NCI-H2081 (cell line): ENCODE measurements at places on chromosomes 5 and 9.

DNA sequence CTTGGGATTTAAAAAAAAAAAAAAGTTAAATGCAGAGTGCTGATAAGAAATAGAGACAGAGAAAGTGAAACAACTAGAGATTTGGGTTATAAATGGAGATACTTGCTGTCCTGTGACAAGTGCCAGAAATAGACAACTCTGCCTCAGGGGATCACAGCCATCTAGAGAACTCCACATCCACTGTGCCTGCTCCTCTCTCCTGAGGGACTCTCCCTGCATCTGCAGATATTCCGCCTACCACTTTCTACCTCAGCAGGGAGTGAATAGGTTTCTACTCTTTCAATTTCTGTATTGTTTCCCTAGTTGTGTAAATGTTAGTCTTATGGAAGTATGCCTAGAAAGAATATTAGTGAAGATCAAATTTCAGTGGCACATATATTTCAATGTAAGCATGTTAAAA, 307.2 kb downstream of the HTR1A start:
- peak; percentile 31 for DNase-seq

GRCh38 chr5:39302472-39302871, 61.8 kb downstream of the C9 start:
- DNase-seq, result no peak

DNA sequence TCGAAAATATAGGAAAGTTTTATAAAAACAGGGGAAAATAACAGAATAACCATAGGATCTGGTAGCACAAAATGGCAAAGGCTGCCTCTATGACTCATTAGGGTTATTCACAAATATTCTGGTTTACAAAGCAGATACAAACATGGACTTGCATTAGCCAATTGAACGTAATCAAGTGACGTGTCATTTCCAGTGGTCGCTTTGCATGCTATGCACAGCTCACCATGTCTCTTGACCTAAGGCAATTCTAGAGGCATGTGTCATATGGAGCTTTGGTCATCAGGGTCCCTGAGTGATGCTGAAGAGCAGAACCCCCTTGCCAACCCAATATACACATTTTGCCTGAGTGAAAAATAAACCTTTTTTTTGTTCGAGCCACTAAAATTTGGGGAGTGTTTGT, 158.8 kb downstream of the TMEM161B start:
- DNase-seq, result no peak

- DNase-seq, result no peak
Measured at GRCh38 chr9:801399-802071, 40.0 kb upstream of the DMRT1 start.

- DNase-seq, result no peak
Measured at GRCh38 chr9:106478727-106479126, 384.2 kb upstream of the ZNF462 start.

- DNase-seq, result peak; percentile 86
Measured at GRCh38 chr9:13278368-13279246, 885 bp downstream of the MPDZ start.

- DNase-seq, result no peak
Measured at GRCh38 chr5:170375283-170375682, 13.9 kb downstream of the KCNMB1 start.

DNA sequence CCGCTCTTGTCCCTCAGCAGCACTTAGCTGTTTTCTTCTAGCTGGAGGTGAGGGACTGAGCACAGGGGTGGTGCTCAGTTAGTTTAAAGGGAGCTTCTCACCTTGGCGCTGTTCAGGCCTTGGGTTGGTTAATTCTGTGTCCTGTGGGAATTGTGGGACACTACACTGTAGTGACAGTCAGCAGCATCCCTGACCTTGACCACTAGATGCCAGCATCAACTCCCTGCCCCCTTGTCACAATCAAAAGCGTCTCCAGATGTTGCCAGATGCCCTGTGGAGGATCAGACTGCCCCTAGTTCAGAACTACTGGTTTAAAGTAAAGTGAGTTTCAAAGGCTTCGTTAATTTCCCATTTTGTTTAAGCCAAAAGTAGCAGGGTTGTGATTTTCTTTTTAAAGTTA, 65.5 kb upstream of the DMRT3 start:
- no peak for DNase-seq

GRCh38 chr5:10489810-10490426, 48.2 kb downstream of the ROPN1L start:
- no peak for DNase-seq

GRCh38 chr5:20466512-20466911, 478.5 kb upstream of the CDH18 start:
- DNase-seq, result no peak

GRCh38 chr5:53552561-53552960, 7.9 kb upstream of the NDUFS4 start:
- no peak for DNase-seq

DNA sequence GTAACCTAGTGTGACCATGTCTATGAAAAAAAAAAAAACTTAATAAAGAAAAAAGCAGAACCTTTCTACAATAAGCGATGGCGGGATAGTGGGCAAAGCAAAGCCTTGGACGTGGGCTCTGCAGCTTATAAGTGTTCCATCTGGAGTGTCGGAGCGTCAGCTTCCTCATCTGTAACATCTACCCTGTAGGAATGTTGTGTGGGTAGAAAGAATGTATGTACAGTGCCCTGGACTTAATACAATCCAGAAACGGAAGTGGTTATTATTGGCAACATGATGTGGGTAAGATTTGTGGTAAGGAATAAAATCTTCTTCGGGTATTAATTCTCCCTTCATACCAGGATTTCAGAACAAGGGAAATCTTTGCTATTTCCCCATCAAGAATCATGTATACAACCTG, 66.5 kb downstream of the SEMA5A start:
- no peak for DNase-seq

GRCh38 chr9:32776201-32776600, 7.1 kb upstream of the TMEM215 start:
- DNase-seq, result no peak

GRCh38 chr5:122951658-122952057, 84.9 kb downstream of the PPIC start:
- DNase-seq, result no peak

- DNase-seq, result no peak
Measured at GRCh38 chr9:16575986-16576245, 294.6 kb downstream of the BNC2 start.

- DNase-seq, result no peak
Measured at GRCh38 chr9:969310-970150, 6.9 kb upstream of the DMRT3 start.

DNA sequence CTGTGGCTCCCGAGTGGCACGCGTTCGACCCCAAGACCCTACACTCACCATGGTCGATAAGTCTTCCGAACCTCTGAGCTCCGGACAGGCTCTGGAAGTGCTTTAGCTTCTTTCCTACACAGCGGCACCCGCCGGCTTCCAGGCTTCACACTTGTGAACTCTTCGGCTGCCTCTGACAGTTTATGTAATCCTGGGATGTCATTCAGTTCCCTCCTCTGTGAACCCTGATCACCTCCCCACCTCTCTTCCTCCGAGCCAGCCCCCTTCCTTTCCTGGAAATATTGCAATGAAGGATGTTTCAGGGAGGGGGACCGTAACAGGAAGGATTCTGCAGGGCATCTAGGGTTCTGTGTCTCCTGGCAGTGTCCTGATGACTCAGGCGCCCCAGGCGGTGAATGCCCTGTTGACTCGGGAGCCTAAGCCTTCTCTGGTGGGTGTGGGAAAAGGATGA, at the start of gene CD14:
TSS of gene CD14 (minus strand) at position 155 of the 451 bp plus-strand sequence. CDS start at position 51, 104 bp downstream.
- DNase-seq, result no peak

DNA sequence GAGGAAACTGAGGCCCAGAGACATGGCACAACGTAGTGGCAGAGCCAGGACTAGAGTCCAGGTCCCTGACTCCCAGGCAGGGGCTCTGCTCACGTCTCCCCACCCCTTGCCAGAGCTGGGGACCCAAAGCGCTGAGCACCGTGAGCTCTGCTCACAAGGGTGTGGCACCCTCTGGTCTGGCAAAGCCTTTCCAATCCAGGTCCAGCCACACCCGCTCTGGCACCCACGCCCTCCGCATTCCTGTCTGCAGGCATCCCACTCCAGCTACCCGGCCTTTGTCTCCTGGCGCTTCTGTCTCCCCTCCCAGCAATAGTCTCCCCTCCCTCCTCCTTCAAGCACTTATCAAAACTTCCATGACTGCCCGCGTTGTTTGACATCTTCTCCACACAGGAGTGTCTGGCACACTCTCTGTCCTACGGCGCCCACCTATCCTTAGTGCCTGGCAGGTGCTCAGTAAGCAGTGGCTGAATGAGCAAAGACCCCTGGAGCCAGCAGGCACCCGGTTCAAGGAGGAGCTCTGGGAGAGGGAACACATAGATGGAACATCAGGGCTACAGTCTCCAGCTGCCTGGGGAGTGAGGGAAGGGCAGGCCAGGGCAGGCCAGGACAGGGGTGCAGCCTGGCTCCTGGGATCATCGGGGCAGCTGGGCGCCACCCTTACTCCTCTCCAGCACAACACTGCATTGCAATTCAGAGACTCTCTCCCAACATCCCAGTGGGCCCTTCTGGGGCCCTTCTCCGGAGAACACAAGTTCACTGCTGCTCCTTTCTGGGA, 12.0 kb downstream of the HIGD2A start:
- no peak for DNase-seq

- no peak for DNase-seq
Measured at GRCh38 chr5:169097374-169098326, 203.3 kb downstream of the SLIT3 start.

DNA sequence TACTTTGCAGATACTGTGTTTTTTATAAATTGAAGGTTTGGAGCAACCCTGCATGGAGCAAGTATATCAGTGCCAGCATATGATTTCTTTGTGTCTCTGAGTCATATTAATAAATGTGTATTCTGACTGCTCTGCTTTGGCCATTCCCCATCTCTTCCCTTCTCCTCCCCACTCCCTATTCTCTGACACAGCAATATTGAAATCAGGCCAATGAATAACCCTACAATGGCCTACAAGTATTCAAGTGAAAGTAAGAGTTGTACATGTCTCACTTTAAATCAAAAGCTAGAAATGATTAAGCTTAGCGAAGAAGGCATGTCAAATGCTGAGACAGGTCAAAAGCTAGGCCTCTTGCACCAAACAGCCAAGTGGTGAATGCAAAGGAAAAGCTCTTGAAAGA, 82.2 kb upstream of the TLX3 start:
- DNase-seq, result no peak

DNA sequence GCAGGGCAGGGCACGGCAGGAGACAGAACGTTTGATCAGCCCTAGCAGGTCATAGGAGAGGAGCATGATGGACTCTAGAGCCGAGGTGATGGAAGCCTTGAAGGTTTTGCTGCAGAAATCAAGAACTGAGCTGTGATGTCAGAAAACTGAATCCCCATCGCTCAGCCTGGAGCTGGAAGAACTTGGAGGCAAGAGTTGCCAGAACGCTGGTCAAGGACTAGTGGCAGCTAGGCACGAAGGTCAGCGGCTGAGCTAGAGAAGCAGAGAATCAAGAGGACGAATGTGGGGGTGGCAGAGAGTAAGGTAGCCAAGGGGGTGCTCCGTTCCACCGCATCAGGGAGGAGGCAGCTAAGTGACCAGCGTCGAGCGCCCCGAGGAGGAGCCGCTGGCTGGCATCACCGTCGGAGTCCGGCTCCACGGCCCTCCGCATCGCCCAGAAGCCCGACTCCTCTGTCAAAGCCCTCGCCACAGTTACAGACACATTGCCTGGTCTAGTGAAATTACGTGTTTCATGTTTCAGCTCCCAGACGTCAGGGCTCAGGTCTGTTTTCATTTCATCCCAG, 1.2 kb upstream of the GALNT10 start:
- DNase-seq, result peak; percentile 33

- no peak for DNase-seq
Measured at GRCh38 chr5:4873652-4874051, 266.5 kb upstream of the ADAMTS16 start.

DNA sequence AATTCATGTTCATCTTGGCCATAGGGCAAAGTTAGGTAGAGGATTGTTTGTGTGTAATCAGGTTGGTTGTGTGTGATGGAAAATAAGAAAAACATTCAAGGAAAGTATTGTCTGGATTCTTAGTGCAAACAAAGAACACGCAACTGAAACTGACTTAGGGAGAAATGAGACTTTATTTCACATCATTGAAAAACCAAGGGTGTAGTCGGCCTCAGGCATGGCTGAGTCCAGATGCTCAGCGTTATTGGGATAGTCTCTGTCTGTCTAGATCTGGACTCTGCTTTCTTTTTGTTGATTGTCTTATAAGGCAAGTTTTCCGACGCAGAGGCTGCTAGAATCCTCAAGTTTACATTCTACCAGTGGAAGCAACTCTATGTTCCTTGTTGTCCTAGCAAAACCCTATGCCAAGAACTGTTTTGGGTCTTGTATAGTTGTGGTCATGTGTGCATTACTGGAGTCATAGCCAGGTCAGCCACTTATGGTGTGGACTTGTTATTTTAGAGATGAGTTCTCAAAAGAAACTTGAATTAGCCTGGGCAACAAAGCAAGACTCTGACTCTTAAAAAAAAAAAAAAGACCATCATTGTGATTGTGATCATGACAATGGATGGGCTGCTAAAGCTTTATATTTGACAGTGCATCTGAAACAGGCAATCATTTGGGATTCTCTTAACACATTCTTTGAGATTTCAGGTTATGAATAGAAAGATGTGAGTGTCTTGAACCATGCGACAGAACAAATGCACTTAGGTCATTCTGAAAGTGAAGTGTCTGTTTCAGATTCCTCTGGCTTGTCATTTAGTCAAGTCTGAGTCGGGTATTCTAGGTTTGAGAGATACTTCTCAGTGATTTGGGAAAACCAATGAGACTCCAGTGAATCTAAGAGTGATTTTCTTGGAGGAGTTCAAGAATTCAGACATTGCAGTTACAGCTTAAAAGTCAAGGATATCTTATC, 82.6 kb downstream of the DOCK2 start:
- no peak for DNase-seq

DNA sequence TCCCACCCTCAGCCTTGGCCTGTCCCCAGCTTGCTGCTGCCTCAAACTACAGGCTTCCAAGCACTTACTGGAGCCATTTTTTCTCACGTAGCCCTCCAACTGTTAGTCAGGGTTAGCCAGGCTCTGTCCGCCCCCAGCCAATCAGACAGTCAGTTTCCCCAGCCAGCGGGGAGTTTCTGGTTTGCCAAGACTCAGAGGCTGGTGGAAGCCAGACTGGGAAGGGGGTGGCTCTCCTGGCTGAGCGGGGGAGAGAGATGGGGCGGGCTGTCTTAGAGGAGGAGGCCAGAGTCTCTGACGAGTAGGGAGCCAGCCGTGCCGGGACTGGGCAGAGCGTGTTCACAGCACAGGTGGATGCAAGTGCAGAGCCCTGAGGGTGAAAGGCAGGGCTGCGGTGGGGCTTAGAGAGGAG, 15.3 kb downstream of the PROP1 start:
- DNase-seq, result no peak

DNA sequence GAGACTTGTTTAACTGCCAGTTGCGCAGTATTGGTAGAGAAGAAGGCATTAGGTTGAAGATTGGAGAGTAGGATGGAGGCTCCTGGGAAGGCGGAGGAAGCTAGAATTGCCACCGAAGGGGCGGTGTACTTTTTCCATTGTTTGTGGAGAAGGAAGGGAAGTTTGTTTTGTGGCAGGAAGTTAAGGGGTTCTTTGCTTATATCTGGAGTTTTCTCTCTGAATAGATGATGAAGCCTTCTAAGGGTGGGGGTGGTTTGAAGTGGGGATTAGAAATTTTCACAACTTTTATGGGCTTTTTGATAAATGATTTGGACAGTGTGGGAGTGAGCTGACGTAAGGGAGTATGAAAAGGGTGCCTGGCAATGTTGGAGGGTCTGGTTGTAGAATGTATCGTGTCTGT, 59.3 kb downstream of the SNX30 start:
- DNase-seq, result no peak
